Body of pancreas (tissue), 4 donors: ENCODE measurements at places on chromosomes 4 and X. TPM values are rescaled to one million over a fixed set of nuclear protein-coding genes. Genes with fewer than 3 reads are reported as not detected.

DNA sequence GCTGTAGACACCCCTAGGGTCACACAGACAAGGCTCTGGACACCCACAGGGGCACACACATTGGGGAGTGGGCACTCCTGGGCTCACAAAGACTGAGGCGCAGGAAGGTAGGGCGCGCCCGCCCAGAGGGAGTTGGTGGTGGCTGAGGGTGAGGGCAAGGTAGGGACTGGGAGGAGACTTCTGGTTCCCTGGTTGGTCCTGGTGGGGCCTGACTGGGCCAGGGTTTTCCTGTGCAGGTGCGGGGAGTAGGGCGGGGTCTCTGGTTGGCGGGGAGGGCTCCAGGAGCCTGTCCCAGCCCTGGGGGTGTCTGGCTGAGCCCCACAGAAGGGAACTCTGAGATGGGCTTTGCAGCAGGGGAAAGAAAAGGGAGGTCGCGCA is 6.7 kb upstream of the WAS start:
- peak overlapping the region; percentile 89 for H3K27ac ChIP-seq
- no peaks in the 10 kb centered on the region for H3K27me3 ChIP-seq
- no peak for DNase-seq
- H3K4me1 ChIP-seq = peaks cover 13% of the 10 kb centered on the region
- H3K4me3 ChIP-seq = peak overlapping the region; percentile 45

DNA sequence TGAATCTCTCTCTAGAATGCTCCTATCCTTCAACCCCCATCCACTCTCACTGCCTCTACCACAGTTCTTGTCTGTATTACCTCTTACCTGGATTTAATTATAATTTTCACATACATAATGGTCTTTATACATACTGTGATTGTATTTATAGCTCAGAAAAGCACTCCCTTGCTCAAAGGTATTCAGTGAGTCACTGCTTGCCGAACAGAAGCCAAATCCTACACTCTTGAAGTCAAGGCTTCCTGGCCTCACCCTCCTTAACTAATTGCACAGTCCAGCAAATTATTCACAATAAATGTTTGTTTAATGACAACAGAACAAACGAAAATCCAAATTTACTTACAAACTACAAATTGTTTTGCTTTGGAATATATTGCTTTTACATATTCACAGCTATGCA is 159.5 kb downstream of the KLHL13 start:
- H3K27me3 ChIP-seq = no peaks in the 10 kb centered on the region
- no peak for DNase-seq
- no peaks in the 10 kb centered on the region for H3K36me3 ChIP-seq
- no peak overlapping the region for H3K27ac ChIP-seq

GRCh38 chr4:145791988-145792387 is 112.0 kb downstream of the C4orf51 start:
- H3K4me3 ChIP-seq = no peak overlapping the region
- DNase-seq = no peak
- no peaks in the 10 kb centered on the region for H3K4me1 ChIP-seq
- H3K36me3 ChIP-seq = no peaks in the 10 kb centered on the region
- no peak overlapping the region for H3K27ac ChIP-seq

DNA sequence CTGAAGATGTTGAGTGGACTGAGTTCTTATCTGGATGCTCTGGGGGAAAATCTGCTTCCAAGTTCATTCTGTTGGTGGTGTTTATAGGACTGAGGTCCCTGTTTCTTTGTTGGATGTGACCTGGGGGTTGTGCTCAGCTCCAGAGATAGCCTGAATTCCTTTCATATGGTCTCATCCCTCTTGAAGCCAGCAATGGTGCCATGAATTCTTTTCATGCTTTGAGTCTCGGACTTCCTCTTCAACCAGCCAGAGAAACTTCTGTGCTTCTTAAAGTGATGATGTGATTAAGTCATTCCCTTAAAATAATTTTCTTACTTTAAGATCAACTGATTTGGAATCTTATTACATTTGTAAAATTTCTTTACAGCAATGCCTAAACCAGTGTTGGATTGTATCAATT is 233.8 kb upstream of the UGT8 start:
- no peaks in the 10 kb centered on the region for H3K36me3 ChIP-seq
- no peaks in the 10 kb centered on the region for H3K4me1 ChIP-seq
- no peaks in the 10 kb centered on the region for H3K27me3 ChIP-seq
- no peak overlapping the region for H3K4me3 ChIP-seq

DNA sequence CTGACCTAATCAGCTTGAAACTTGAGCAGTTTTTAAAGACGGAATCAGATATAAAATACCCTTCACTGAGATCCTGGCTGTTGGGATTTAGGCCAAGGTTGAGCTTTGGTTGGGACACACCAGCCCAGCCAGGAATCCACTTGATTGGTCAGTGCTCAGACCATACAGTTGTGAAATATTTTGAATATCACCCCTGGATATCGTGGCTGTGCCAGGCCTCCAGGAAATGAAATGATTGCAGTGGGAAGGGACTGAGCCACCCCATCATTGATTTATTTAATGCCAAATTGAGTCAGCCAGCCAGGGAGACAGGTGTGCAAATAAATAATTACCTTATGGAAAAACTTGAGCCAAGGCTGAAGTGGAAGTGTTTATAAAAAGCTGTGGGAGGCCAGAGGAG is 128.4 kb upstream of the SCML1 start:
- peak; percentile 81 for DNase-seq
- no peaks in the 10 kb centered on the region for H3K27me3 ChIP-seq
- H3K27ac ChIP-seq = peak overlapping the region; percentile 70
- no peak overlapping the region for H3K4me3 ChIP-seq

DNA sequence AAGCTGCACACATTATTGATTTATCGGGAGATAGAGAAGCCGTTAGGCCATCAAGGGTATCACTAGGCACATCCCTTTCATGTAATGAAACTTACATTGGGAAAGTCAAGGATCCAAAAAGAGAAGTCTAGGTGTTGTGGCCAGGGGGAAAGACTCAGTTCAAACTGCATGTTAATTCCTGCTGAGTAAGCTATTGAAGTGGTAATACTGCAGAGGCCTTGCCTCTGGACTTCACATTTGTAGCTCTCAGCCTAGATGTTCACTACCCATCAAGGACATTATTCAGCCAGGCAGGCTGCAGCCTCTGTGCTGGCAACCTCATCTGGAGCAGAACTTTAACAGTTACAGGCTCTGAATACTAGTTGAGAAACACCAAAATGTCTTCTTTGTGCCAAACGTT is 2094.5 kb upstream of the AGA start:
- H3K27ac ChIP-seq = no peak overlapping the region
- H3K36me3 ChIP-seq = no peaks in the 10 kb centered on the region
- no peak overlapping the region for H3K4me3 ChIP-seq
- DNase-seq = no peak
- H3K27me3 ChIP-seq = no peaks in the 10 kb centered on the region
- H3K4me1 ChIP-seq = no peaks in the 10 kb centered on the region

- H3K36me3 ChIP-seq = no peaks in the 10 kb centered on the region
- H3K4me3 ChIP-seq = peak overlapping the region; percentile 47
- H3K27ac ChIP-seq = peak overlapping the region; percentile 98
- H3K27me3 ChIP-seq = no peaks in the 10 kb centered on the region
- peaks cover 17% of the 10 kb centered on the region for H3K4me1 ChIP-seq
Measured at GRCh38 chr4:18022572-18023050, 1.1 kb upstream of the LCORL start.

- no peaks in the 10 kb centered on the region for H3K27me3 ChIP-seq
- H3K4me3 ChIP-seq = no peak overlapping the region
- H3K4me1 ChIP-seq = peaks cover 3% of the 10 kb centered on the region
- H3K36me3 ChIP-seq = no peaks in the 10 kb centered on the region
- H3K27ac ChIP-seq = no peak overlapping the region
- no peak for DNase-seq
Measured at GRCh38 chrX:13939741-13940597, 89.7 kb downstream of the GEMIN8 start.

- no peaks in the 10 kb centered on the region for H3K27me3 ChIP-seq
- H3K4me3 ChIP-seq = no peak overlapping the region
- H3K27ac ChIP-seq = no peak overlapping the region
- no peaks in the 10 kb centered on the region for H3K36me3 ChIP-seq
- no peak for DNase-seq
Measured at GRCh38 chr4:165555302-165555701, 176.5 kb downstream of the CPE start.

- no peak overlapping the region for H3K4me3 ChIP-seq
- peak; percentile 58 for DNase-seq
- no peaks in the 10 kb centered on the region for H3K27me3 ChIP-seq
- peaks cover 31% of the 10 kb centered on the region for H3K4me1 ChIP-seq
- no peaks in the 10 kb centered on the region for H3K36me3 ChIP-seq
Measured at GRCh38 chr4:22500128-22500611, 15.7 kb downstream of the ADGRA3 start.

DNA sequence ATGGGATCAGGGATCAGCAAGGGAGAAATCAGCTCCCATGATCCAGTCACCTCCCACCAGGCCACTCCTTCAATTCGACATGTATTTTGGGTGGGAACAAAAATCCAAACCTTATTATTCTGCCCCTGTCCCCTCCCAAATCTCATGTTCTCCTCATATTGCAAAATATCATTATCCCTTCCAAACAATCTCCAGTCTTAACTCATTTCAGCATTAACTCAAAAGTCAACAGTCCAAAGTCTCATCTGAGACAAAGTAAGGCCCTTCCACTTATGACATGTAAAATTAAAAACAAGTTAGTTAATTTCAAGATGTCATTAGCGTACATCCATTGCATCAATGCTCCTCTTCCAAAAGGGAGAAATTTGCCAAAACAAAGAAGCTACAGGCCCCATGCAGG is 22.0 kb downstream of the UGT2B4 start:
- no peak for DNase-seq
- H3K27ac ChIP-seq = no peak overlapping the region
- no peaks in the 10 kb centered on the region for H3K4me1 ChIP-seq
- no peaks in the 10 kb centered on the region for H3K36me3 ChIP-seq

- H3K27ac ChIP-seq = no peak overlapping the region
- no peaks in the 10 kb centered on the region for H3K36me3 ChIP-seq
- H3K27me3 ChIP-seq = no peaks in the 10 kb centered on the region
- H3K4me1 ChIP-seq = no peaks in the 10 kb centered on the region
- DNase-seq = no peak
- H3K4me3 ChIP-seq = no peak overlapping the region
Measured at GRCh38 chr4:136088211-136088867, 1444.0 kb downstream of the PCDH18 start.

- no peak overlapping the region for H3K27ac ChIP-seq
- no peaks in the 10 kb centered on the region for H3K4me1 ChIP-seq
- no peaks in the 10 kb centered on the region for H3K27me3 ChIP-seq
- H3K36me3 ChIP-seq = no peaks in the 10 kb centered on the region
Measured at GRCh38 chrX:150616179-150616862, 47.9 kb downstream of the MTM1 start.

GRCh38 chrX:49986058-49986457 is 63.7 kb downstream of the CLCN5 start:
- H3K4me3 ChIP-seq = no peak overlapping the region
- no peaks in the 10 kb centered on the region for H3K27me3 ChIP-seq
- no peak for DNase-seq
- H3K4me1 ChIP-seq = no peaks in the 10 kb centered on the region

GRCh38 chrX:72624194-72624593 is 51.6 kb upstream of the HDAC8 start:
- peaks cover 20% of the 10 kb centered on the region for H3K4me1 ChIP-seq
- DNase-seq = no peak
- no peaks in the 10 kb centered on the region for H3K27me3 ChIP-seq
- no peak overlapping the region for H3K27ac ChIP-seq
- no peak overlapping the region for H3K4me3 ChIP-seq

GRCh38 chr4:116229420-116229819 is 856.0 kb downstream of the TRAM1L1 start:
- H3K27me3 ChIP-seq = no peaks in the 10 kb centered on the region
- H3K27ac ChIP-seq = no peak overlapping the region
- no peak overlapping the region for H3K4me3 ChIP-seq
- DNase-seq = no peak

GRCh38 chr4:22635692-22636091 is 57.0 kb upstream of the GBA3 start:
- H3K27ac ChIP-seq = no peak overlapping the region
- H3K36me3 ChIP-seq = no peaks in the 10 kb centered on the region
- no peaks in the 10 kb centered on the region for H3K4me1 ChIP-seq
- H3K4me3 ChIP-seq = no peak overlapping the region

- H3K4me3 ChIP-seq = no peak overlapping the region
- no peaks in the 10 kb centered on the region for H3K27me3 ChIP-seq
- DNase-seq = no peak
- no peaks in the 10 kb centered on the region for H3K4me1 ChIP-seq
Measured at GRCh38 chr4:94689155-94689860, 68.4 kb upstream of the BMPR1B start.

DNA sequence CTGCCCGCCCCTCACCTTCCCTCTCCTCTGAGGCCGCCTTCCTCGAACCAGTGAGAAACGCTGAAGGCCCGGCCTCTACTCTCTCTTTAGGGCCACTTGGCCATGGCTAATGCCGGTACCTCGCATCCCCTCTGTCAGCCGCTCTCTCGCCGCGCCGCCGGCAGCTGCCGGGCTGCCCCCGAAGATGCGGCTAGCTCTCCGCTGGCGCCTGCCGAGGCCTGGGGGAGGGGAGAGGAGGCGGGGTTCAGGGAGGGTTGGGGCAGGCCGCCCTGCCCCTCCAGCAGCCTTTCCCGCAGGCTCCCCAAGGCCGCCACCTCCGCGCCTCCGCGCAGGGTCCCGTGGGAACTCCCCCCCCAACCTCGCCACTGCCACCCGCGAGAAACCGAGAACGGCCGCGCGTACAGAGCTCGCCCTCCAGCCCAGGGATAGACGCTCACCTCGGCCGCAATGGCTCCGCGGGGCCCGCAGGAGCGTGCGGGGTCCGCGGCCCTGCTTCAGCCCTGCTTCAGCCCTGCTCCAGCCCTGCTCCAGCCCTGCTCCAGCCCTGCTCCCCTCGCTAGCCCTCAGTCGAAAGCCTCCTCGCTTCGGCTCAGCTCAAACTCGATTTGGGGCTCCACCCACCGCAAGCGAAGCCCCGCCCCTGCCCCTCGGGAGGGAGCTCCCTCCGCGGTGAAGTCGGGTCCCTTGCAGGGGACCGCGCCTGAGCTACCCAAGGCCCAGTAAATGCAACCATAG is at the start of gene HUWE1:
Gene HUWE1 (minus strand): TSS at position 569 of the 735 bp plus-strand sequence. CDS start 32,612 bp downstream, outside the sequence.
- H3K4me1 ChIP-seq = peaks cover 6% of the 10 kb centered on the region
- DNase-seq = peak; percentile 77
- H3K36me3 ChIP-seq = no peaks in the 10 kb centered on the region
- peak within 1 kb of the TSS; percentile 54 for H3K4me3 ChIP-seq

GRCh38 chr4:17664755-17665154 is 50.3 kb downstream of the MED28 start:
- H3K27me3 ChIP-seq = no peaks in the 10 kb centered on the region
- no peak for DNase-seq
- peak overlapping the region; percentile 54 for H3K27ac ChIP-seq
- H3K4me3 ChIP-seq = no peak overlapping the region
- peaks cover 6% of the 10 kb centered on the region for H3K4me1 ChIP-seq

GRCh38 chrX:108361316-108361715 is 76.9 kb downstream of the COL4A6 start:
- no peak overlapping the region for H3K27ac ChIP-seq
- no peaks in the 10 kb centered on the region for H3K36me3 ChIP-seq
- no peaks in the 10 kb centered on the region for H3K27me3 ChIP-seq
- no peaks in the 10 kb centered on the region for H3K4me1 ChIP-seq
- no peak for DNase-seq

The FGG gene
- total RNA-seq = not detected

The AFP gene
- not detected for total RNA-seq

The NEUROG2 gene
- not detected for total RNA-seq

The FMR1NB gene
- total RNA-seq = not detected

The SRPX gene
- total RNA-seq = 42.5 TPM

The CTAG1A gene
- total RNA-seq = not detected

The KLHL4 gene
- 0.78 TPM for total RNA-seq

The MAGED4 gene
- total RNA-seq = 1.3 TPM

The MGARP gene
- 0.78 TPM for total RNA-seq

The DAPP1 gene
- total RNA-seq = 1.3 TPM

The PRSS12 gene
- total RNA-seq = 15.8 TPM

The MAGEA11 gene
- not detected for total RNA-seq

The MTMR8 gene
- total RNA-seq = 4.9 TPM

The RHOXF2B gene
- total RNA-seq = not detected

The RTL9 gene
- not detected for total RNA-seq

The CTAG1B gene
- not detected for total RNA-seq

The USP17L28 gene
- not detected for total RNA-seq

The NXF2 gene
- not detected for total RNA-seq
